ENCODE measurements at places on chromosomes 12 and 14. TPM values are rescaled to one million over a fixed set of nuclear protein-coding genes. Genes with fewer than 3 reads are reported as not detected.

DNA sequence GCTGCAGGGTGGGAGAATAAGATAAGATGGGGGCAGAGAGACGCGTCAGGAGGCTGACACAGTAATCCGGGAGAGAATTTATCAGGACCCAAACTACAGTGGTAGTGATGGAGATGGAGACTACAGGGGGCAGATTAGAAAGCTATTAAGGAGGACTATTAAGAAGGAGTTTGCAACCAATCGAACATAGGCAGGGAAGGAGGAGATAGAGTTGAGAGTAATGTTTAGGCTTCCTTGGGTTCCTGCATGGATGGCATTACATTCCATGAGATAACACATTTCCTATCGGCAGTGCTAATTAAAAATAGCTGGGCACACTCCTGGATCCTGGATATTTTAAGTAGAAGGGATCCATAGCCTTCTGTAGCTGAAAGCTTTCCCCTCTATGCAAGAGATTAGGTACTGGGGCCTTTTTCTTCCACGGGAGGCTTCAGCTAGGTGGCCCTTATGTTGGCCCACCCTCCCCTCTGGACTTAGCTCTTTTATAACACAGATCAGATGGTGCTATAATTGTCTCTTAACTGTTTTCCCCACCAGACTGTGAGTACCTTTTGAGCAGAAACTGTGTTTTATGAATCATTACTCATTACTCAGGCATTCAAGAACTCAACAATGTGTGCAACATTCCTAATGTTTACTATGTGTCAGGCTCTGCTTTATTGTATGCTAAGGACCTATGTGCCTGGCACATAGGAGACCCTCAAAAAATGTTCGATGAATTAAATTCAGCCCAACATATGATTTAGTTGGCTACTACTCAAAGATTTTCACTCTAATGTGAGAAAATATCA, 113.0 kb downstream of the RMST start:
- H3K27me3 ChIP-seq, result no peaks in the 10 kb centered on the region
- no peak for DNase-seq
- no peak overlapping the region for H3K27ac ChIP-seq

DNA sequence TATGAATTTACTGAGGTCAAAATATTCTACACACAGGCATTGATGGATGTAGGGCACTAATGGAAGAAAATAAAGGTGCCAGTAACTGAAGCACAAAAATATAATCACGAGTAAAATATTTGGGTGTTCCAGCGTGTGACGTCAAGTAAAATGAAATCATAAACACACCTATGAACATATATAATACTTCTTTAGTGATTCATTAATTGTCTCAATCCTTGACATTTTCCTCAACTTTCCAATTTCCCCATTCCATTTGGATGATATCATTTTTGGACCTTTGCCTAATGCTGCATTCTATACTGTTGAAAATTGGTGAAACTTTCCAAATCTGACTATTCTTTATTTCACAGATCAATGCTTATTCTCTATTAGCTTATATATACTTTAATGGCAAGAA, 649.3 kb downstream of the GALC start:
- H3K36me3 ChIP-seq, result no peaks in the 10 kb centered on the region
- H3K4me1 ChIP-seq, result no peaks in the 10 kb centered on the region
- H3K27ac ChIP-seq, result no peak overlapping the region
- no peaks in the 10 kb centered on the region for H3K27me3 ChIP-seq

- DNase-seq, result no peak
- no peak overlapping the region for H3K4me3 ChIP-seq
- H3K4me1 ChIP-seq, result no peaks in the 10 kb centered on the region
- no peaks in the 10 kb centered on the region for H3K27me3 ChIP-seq
- no peaks in the 10 kb centered on the region for H3K36me3 ChIP-seq
Measured at GRCh38 chr12:47165934-47166333, 86.2 kb upstream of the AMIGO2 start.

GRIN2B gene
- not detected for total RNA-seq

GRCh38 chr14:52044791-52045522, 23.9 kb downstream of the NID2 start:
- H3K4me1 ChIP-seq, result no peaks in the 10 kb centered on the region
- H3K36me3 ChIP-seq, result no peaks in the 10 kb centered on the region
- no peak overlapping the region for H3K27ac ChIP-seq
- DNase-seq, result no peak
- H3K27me3 ChIP-seq, result no peaks in the 10 kb centered on the region

DNA sequence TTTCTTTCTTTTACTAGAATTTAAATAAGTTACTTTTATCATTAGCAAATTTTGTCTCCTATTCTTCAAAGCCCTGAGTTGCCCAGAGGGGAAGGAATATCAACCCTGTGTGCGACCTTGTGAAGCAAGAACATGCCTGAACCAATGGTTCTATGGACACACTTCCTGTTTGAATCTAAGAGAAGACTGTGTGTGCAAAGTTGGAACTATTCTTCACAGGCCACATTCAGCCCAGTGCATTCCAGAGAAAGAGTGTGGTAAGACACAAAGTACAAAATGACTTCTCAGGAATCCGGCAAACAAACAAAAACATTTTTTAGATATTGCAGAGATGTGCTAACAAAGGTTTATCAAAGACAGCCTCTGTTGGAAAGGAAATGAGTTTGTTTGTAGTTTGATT, 90.8 kb upstream of the PTPRQ start:
- no peak overlapping the region for H3K27ac ChIP-seq
- no peaks in the 10 kb centered on the region for H3K27me3 ChIP-seq
- no peaks in the 10 kb centered on the region for H3K36me3 ChIP-seq
- no peak for DNase-seq
- no peaks in the 10 kb centered on the region for H3K4me1 ChIP-seq

PLEKHD1 gene
- total RNA-seq, result not detected

FAM181A gene
- not detected for total RNA-seq

DNA sequence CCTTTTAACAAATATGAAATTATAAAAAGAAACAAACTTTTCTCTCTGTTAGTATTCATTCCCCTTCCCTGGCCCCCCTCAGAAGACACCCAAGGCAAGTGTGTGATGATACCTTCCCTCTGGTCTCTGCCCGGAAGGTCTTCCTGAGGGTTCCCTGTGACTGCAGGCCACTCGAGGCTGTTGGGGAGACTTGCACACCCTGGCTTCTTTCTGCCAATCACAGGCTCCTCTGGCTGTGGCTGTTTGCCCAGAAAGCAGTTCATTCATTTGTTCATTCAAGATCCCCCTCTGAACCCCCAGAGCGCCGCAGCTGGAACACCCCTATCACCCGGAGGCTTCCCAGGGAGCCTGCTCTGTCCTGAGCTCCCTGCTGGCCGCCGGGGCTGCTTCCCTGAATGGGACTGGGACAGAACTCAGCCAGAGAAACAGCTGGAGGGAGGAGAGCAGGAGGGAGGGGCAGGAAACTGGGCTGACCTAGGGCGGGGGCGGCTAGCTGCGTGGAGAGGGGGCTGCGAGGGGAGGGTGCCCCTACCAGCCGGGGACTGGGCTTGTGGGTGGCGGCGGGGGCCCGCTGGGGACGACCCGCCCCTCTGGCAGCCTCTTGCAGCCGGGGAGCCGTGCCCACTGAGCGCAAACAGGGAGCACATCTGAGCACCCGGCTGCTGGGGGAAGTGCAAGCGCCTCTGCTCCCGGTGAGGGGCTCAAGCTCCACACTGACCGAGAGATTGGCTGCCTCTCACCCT, at the start of gene CMKLR1:
Gene CMKLR1, minus strand, starts transcription at position 397 of the 743 bp plus-strand sequence. CDS start 45,720 bp downstream, outside the sequence.
- no peaks in the 10 kb centered on the region for H3K4me1 ChIP-seq
- no peaks in the 10 kb centered on the region for H3K36me3 ChIP-seq
- no peak for DNase-seq
- H3K27ac ChIP-seq, result peak within 1 kb of the TSS; percentile 23
- no peaks in the 10 kb centered on the region for H3K27me3 ChIP-seq

KRT6B gene
- total RNA-seq, result 0.13 TPM

- H3K36me3 ChIP-seq, result no peaks in the 10 kb centered on the region
- H3K27me3 ChIP-seq, result no peaks in the 10 kb centered on the region
- no peak for DNase-seq
Measured at GRCh38 chr12:102232446-102232845, 34.8 kb upstream of the PMCH start.

DNA sequence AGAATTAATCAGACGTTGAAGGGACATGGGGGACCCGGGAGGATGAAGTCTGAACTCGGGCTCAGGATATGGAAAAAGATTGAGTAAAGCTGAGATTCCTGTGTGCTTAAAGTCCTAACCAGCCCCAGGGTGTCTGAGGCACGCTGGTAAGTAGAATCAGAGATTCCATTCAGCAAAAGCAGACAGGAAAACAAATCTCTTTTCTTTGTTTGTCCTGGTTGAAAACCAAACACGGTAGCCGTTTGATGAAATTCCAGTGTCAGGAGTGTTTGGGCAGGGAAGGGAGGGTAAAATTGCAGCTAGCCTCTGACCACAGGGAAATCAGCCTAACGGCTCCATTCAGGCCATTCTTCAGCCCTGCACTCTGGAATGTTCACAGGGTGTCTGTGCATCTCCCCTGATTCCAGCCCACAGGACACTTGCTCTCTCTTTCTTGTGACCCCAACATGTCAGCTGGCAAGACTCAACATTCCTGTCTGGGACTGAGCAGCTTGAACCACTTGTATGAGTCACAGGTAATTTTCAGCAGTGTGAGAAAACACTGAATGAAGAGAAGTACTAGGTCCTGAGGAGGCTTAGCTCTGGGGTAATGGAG, 31.0 kb downstream of the NINJ2 start:
- no peaks in the 10 kb centered on the region for H3K4me1 ChIP-seq
- H3K4me3 ChIP-seq, result peak overlapping the region; percentile 11
- no peak for DNase-seq
- H3K36me3 ChIP-seq, result no peaks in the 10 kb centered on the region
- no peaks in the 10 kb centered on the region for H3K27me3 ChIP-seq
- peak overlapping the region; percentile 78 for H3K27ac ChIP-seq

LRTM2 gene
- not detected for total RNA-seq

DNA sequence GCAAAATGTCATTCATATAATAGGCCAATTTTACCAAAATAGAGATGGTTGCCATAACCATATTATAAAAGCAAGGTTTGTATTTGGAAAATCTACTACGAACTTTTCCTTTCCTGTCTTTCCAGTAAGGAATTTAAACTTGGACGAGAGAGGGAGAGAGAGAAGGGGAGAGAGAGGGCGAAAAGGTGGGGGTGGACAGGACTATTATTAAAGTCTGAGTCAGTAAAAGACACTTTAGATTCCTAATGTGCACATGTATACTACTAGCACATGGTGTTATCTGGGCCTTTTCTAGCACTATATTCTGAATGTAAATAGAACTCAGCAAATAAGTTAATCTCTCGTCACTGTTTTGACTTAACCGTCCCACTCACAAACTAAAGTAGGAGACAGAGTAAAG, 30.4 kb upstream of the FBLN5 start:
- no peaks in the 10 kb centered on the region for H3K27me3 ChIP-seq
- H3K27ac ChIP-seq, result no peak overlapping the region
- H3K4me3 ChIP-seq, result no peak overlapping the region
- DNase-seq, result no peak

JDP2 gene
- total RNA-seq, result 12.0 TPM

DNA sequence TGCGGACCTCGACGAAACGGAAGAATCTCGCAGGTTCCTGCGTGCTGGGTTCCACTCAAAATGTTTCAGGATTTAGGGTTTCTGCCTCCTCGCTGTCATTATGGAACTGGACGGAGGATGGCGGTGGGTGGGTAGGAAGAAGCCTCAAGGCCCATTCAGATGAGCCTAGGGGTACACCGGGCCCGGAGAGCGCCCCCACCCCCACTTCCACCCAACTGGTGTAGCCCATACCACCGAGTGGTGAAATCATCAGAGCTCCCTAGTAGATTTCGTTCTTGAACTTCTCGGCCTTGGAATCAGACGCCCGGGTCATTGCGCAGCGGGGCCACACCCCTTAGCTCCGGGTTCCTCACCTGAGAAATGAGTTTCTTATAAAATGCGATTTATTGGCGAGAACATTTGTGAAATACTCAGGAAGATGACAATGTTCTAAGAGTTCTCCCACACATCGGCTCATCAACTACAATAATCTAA, 13.3 kb upstream of the TBX3 start:
- H3K4me1 ChIP-seq, result no peaks in the 10 kb centered on the region
- no peaks in the 10 kb centered on the region for H3K36me3 ChIP-seq
- no peak for DNase-seq
- H3K27me3 ChIP-seq, result no peaks in the 10 kb centered on the region

Data from right lobe of liver (tissue), 6 donors.